ENCODE measurements at places on chromosomes 7 and 10. TPM values are rescaled to one million over a fixed set of nuclear protein-coding genes. Genes with fewer than 3 reads are reported as not detected.

DNA sequence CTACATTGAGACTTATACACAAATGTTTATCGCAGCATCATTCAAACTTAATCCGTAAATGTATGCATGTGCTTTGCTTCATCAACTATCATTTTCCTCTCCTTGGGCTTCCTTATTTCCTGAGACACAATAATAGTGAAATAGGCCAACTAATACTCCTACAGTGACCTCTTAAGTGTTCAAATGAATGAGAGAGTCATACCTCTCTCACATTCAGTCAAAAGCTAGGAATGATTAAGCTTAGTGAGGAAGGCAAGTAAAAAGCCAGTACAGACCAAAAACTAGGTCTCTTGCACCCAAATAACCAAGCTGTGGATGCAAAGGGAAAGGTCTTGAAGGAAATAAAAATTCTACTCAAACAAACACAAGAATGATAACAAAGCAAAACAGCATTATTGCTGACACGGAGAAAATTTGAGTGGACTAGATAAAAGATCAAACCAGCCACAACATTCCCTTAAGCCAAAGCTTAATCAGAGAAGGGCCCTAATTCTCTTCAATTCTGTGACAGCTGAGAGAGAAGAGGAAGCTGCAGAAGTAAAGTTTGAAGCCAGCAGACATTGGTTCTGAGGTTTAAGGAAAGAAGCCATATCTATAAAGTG lies 72.3 kb downstream of the GLCCI1 start:
- H3K27ac ChIP-seq: peak overlapping the region; percentile 25
- DNase-seq: no peak

The HOXA10 gene
- total RNA-seq: not detected

DNA sequence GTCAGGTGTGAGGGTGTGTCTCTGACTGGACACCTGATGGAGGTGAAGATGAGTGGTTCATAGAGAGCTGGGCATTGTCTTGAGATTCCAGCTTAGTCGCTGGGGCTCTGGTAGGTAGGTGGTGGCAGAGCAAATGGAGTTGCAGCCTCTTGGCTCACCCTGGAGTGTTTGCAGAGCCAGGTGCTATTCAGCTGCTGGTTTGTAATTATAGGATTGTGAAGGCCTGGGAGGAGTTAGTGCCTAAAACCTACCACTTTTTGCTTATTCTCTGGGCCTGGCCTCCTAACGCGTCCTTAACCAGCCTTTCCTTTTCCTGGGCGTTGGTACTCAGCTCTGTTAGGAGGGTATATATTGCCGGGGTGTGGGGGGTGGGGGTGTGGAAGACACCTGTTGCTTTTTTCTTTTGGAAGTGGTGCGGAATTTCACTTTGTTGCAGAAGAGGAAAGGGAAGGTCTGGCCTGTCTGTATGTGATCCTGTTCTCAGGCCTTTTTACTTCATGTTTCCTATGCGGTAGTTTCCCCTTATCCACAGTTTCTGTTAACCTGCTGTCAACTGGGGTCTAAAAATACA lies 3.2 kb downstream of the PPRC1 start:
- H3K4me1 ChIP-seq: peaks cover 43% of the 10 kb centered on the region
- H3K4me3 ChIP-seq: peak overlapping the region; percentile 100
- peaks cover 4% of the 10 kb centered on the region for H3K27me3 ChIP-seq
- no peak for DNase-seq

The HTR7 gene
- not detected for total RNA-seq

GRCh38 chr7:31096198-31096876 lies 44.2 kb downstream of the ADCYAP1R1 start:
- no peaks in the 10 kb centered on the region for H3K36me3 ChIP-seq
- no peaks in the 10 kb centered on the region for H3K4me1 ChIP-seq
- no peak overlapping the region for H3K27ac ChIP-seq
- H3K27me3 ChIP-seq: peaks cover 24% of the 10 kb centered on the region

The CYP2E1 gene
- total RNA-seq: not detected

DNA sequence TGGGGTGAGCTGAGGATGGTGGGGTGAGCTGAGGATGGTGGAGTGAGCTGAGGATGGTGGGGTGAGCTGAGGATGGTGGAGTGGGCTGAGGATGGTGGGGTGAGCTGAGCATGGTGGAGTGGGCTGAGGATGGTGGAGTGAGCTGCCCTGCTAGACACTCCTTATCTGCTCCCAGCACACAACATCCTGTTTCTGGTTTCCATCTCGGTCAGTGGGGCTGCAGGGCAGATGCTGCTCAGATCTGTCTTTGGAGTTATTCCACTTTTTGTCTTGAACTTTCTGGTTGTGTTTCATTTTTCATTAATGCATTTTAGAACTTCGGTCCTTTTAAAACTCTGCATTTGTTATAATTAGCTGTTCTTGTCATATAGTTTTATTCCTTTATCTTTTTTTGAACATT lies 67.9 kb upstream of the ANTXRL start:
- peaks cover 4% of the 10 kb centered on the region for H3K36me3 ChIP-seq
- no peak overlapping the region for H3K4me3 ChIP-seq
- no peak for DNase-seq
- no peaks in the 10 kb centered on the region for H3K27me3 ChIP-seq

DNA sequence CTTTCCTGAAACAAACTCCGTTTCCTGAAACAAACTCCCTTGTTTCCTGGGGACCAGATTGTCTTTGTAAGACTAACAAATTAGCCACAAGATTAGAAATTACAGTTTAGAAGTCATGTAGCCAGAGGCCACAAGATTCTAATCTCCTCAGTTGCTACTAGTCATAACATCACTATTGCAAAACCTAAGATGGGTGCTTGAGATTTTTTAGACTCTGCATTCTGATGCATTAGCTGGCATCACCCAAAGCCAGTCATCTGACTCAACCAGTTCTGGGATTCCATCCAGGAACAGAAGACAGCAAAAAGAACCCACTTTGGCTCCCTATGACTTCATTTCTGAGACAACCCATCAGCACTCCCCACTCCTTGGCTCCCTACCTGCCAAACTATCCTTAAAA lies 367.9 kb upstream of the MBL2 start:
- no peak overlapping the region for H3K27ac ChIP-seq
- H3K4me1 ChIP-seq: no peaks in the 10 kb centered on the region
- no peak for DNase-seq

The UNCX gene
- total RNA-seq: not detected

Data from activated naive CD8-positive, alpha-beta T cell treated with anti-CD3 and anti-CD28 coated beads for 36 hours (primary cell).